ENCODE measurements at places on chromosomes 2 and 18.

DNA sequence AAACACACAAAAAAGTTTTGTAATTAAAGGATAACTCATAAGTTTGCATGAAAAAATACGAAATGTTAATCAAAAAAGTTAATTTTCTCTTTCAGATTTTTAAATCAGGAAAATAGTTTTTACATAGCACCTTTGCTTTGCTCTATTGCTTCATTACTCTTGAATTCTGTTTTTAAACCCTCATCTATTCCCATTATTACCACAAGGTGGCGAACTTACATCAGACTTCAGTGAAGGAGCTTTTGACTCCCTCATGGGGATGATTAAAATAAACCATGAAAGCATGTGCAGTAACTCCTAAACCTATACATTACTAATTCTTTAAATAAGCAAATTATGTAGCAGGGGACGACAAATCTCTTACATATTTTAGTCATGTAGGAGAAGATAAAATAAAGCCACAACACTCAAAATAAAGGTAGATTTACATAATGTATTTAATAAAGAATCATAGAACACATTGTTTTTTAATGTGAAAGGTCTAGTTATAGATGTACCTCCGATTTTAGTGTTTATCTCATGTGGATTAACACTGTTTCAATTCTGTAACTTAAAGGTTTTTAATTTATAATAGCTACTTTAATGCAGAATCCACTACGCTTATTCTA is 105.2 kb downstream of the NETO1 start:
- peak; percentile 31 for DNase-seq

DNA sequence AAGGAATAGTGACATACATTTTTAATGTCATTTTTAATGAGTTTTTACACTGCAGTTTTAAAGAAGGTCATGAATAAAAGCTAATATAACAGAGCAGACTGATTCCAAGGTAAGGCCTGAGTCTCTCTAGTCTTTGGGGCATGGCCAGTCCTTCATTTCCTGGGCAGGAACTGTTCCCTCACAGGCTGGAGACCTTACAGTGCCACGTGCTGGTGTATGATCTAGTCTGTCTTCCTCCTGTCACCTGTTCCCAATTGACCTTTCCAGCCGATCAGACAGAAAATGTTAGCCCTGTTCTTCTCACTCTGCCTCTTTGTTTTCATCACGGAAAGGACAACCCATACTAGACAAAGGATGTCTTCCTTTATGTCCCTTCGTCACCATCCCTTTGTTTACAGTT is 33.6 kb downstream of the ZCCHC2 start:
- no peak for DNase-seq

GRCh38 chr18:323253-323622 is 55.4 kb upstream of the THOC1 start:
- DNase-seq: no peak

GRCh38 chr2:186695081-186695756 is 1.4 kb downstream of the FAM171B start:
- peak; percentile 47 for DNase-seq

- no peak for DNase-seq
Measured at GRCh38 chr2:95278051-95278471, 3.8 kb downstream of the PROM2 start.

DNA sequence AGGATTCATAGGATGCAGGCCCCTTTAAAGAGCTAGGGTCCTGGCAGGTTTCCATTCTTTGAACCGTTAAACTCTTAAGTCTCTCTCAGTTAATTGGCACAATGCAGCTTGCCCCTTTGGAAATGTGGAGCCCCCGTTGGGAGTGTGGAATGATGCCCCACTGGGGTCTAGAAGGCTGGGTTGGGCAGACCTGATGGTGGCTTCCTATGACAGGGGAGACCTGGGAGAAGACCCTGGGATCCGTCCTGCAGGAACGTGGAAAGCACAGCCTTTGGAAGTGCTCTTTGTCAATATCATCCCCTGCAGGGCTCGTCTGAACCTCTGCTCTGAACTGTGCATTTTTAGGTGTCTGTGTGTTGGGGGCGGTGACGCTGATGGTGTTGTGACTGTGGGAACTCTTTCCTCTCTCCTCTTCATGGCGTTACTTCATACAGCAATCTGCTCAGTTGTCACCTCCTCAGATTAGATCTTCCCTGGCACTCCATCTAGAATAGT is 190.6 kb downstream of the MYCN start:
- DNase-seq: no peak

DNA sequence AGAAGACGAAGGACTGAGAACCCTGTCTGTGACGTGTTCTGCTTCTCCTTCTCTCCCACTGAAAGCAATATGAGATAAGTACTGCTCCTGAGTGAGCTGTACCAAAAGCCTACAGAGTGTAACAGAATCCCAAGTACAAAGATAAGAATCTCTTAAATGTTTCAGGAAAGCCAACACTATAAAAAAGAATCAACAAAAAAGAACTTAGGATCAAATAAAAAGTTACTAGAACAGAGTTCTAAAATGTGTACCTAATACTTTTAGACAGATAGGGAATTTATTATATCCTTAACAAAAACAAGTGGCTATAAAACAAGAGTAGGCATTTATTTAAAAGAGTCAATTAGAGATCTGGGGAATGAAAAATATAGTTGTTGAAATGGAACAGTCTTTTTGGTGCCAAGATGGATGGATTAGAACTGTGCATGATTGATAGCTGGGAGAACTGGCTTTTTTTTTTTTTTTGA is 49.0 kb downstream of the NCOA1 start:
- no peak for DNase-seq

GRCh38 chr18:74489676-74490075 is 6.5 kb upstream of the CNDP2 start:
- DNase-seq: no peak

DNA sequence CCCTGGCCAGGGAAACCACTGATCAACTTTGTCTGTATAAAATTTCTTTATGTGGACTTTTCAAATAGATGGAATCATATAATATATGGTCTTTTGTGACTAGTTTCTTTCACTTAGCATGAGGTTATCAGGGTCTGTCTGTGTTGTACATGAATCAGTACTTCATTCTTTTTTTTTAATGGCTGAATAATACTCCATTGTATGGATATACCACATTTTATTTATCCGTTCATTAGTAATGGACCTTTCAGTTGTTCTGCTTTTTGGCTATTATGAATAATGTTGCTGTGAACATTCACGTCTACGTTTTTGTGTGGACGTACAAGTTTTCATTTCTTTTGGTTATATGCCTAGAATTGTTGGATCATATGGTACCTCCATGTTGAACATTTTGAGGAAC is 69.1 kb upstream of the GAREM2 start:
- DNase-seq: no peak

DNA sequence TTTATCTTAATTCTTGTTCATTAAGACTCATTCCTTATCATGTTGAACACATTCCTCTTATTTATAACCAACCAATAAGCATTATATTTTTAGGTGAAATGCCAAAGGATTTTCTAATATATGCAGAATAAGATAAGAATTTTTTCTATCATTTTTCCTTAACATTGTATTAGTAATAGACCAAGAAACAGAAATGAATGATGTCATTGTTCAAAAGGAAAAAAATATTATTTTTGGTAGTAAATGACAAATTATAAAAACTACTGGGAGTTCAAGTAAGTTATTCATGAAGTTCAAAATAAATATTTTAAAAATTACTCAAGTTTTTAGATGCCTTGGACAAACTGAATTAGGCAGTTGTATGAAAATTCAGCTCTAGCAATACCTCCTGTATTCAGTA is 25.5 kb downstream of the DCAF17 start:
- no peak for DNase-seq

DNA sequence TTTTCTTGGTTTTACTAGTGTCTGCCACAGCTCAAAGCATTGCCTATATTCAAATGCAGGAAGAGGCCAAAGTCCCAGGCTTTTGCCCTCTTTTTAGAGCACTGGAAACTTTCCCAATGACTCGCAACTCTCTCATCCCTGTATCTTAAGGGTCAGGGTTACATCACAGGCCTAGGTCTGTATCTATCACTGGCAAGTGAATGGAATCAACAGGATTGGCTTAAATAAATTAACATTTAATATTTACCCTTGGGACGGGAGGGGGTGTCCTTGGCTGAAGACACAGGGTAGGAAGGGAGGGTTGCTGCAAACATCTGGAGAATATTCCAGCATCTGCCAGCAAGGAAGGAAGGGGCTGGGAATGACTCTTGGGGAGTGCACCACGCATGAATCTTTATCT is 242.6 kb downstream of the SLC4A3 start:
- DNase-seq: no peak

- DNase-seq: no peak
Measured at GRCh38 chr2:50722776-50723175, 309.2 kb downstream of the NRXN1 start.

- DNase-seq: peak; percentile 88
Measured at GRCh38 chr2:105454801-105455485, 56.1 kb upstream of the FHL2 start.

- no peak for DNase-seq
Measured at GRCh38 chr2:29763371-29763770, 158.0 kb downstream of the ALK start.

DNA sequence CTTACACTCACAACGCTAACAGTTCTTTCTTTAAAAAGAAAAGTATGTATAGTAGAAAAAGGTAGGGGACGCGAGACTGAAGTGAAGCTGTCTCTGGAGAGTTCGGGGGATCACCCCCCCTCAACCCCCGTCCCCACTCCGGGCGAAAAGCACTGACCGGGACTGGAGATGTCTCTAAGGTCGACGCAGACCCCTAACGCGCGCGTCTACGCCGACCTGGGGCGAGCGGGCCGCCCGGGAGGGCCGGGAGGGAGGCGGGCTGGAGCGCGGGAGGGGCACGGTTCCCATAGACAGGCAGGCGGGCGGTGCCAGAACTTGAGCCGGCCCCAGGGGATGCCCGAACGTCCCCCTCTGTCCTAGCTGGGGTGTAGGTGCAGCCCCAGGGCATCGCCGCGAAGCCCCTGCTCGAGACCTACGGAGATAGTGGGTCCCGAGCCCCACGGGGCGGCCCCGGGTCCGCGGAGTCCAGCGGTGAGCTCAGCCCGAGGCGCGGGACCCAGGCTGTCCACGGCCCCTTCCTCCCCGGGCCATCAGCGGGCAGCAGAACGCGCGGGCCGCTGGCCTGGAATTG is 82.2 kb downstream of the CHRNA1 start:
- no peak for DNase-seq

GRCh38 chr2:134790487-134790886 is 47.9 kb upstream of the ACMSD start:
- no peak for DNase-seq
